ENCODE measurements at places on chromosomes 2 and 18.

GRCh38 chr2:129024796-129025195, 706.1 kb upstream of the HS6ST1 start:
- no peak for DNase-seq

GRCh38 chr2:171436307-171436706, 2.3 kb downstream of the DCAF17 start:
- no peak for DNase-seq

GRCh38 chr2:151638191-151638933, 95.9 kb downstream of the NEB start:
- no peak for DNase-seq

GRCh38 chr2:64065516-64065915, 46.3 kb upstream of the VPS54 start:
- DNase-seq: no peak

DNA sequence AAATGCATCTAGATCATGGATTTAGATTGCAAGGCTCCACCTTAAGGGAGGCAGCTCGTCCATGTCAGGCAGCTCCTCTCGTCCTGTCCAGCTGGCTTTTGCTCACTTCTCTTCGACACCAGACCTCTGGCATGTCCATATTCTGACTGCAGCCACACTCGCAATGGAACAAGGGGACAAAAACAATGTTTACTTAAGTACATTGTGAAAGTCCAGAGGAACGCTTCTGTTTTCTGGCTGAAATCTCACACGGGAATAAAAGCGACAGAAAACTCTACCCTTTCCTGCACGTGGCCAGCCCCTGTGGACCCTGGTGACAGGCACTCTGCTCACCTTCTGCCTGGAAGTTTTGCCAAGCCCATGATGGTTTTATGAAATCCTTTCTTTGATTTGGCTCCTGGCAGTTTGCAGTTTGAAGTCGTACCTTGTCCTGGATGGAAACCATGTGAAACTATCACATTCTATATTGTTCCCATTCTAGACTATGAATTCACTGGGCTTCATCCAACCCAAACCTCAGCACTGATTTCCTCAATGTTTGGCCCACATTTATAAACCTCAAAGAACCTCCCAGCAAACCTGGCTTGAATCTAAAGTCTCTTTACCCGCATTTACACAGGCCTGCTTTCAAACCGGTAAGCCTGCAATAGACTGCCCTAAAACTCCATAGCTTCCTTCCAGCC, 134.3 kb upstream of the PIEZO2 start:
- no peak for DNase-seq

GRCh38 chr18:23885750-23886149, 128.8 kb upstream of the TTC39C start:
- DNase-seq: no peak

DNA sequence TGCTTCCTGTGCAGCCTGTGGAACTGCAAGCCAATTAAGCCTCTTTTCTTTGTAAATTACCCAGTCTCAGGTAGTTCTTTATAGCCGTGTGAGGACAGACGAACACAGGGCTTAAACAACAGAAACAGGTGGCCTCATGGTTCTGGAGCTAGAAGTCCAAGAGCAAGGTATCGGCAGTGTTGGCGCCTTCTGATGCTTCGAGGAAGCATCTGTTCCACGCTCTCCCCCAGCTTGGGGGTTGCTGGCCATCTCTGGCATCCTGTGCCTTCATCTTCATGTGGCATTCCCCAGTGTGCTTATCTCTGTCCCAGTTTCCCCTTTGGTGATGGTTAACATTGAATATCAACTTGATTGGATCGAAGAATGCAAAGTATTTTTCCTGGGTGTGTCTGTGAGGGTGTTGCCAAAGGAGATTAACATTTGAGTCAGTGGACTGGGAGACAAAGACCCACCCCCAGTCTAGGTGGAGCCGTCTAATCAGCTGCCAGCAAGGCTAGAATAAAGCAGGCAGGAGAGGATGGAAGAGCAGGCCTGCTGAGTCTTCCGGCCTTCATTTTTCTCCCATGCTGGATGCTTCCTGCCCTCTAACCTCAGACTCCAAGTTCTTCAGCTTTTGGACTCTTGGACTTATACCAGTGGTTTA, 287.6 kb downstream of the PHLPP1 start:
- DNase-seq: no peak

- DNase-seq: no peak
Observed at GRCh38 chr18:13237641-13238040, 19.1 kb downstream of the LDLRAD4 start.

- no peak for DNase-seq
Observed at GRCh38 chr18:12540751-12541150, 117.2 kb downstream of the SPIRE1 start.

DNA sequence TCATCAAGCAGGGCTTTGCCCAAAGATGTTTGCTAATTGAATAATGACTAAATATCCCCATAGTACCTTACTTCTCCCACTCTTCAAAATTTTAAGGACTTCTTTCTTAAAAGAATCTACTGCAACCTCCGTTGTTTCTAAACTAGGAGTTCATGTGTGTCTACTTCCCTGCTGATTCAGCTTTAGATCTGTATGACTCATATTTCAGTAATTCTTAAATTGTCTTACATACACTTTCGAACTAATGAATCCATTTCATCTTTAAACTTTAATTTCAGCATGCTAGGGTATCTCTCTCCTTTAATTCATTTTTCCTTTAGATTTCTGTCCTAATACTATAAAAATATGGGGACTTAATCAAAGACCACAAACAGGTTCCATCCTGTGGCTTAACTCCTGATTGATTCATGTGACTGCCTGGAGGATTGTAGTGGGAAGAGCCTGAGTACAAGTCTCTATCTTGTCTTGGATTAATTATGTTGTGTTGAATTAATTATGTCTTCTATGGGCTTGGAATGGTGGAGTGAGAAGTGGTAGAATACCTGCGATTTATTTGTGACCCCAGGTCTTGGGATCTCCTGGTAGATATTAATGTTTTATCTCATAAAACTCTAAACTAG, 24.9 kb upstream of the COL5A2 start:
- DNase-seq: no peak

- DNase-seq: no peak
Observed at GRCh38 chr18:45458033-45458432, 157.2 kb upstream of the SLC14A2 start.

DNA sequence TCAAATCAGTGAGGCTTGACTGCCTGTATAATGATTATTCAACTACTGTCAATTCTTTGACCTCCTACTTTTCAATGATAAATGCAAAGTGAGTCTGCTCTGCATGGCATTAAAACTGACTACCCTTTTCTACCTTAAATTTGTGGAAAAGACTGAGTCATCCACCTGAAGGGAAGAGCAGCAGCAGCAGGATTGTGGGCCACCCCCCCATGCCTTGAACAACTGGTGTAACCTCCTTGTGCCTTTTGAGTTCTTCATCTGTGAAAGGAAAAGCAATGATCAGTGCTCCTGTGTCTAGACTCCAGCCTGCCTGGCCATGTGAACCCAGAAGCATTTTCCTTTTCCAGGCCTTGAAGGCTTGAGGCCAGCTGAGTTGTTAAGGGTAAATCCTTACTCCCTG, 102.9 kb downstream of the OSR1 start:
- no peak for DNase-seq

DNA sequence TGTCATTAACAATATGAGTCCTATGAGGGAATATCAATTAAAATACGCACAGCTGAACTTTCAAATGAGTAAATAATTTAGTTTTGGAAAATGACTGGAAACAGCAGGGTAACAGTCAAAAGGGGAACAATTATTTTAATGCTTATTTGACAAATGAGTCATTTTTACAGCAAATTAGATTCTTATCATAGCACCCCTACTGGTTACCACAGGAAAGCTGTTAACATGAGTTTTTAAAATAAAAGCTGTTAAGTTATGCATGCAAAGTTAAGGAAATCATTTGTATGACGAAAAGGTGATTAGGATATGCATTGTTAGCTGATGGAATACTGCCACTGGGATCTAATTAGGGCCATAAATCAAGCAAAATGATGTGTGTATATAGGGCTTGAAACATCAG, 435.1 kb upstream of the MEIS1 start:
- DNase-seq: no peak

DNA sequence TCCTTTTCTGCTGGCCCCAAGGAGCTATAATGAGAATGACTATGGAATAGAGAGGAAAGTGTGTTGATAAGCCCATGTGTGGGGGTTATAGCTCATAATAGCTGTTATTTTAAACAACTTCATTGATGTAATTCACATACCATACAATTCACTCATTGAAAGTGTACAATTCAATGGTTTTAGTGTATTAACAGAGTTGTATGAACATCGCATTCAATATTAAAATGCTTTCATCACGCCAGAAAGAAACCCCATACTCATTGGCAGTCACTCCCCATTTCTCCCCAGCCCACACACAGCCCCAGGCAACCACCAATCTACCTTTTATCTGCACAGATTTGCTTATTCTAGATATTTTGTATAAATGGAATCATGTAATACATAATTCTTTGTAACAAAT, 139.6 kb upstream of the CYP1B1 start:
- no peak for DNase-seq

GRCh38 chr2:13923823-13924222, 708.7 kb upstream of the LRATD1 start:
- no peak for DNase-seq

- no peak for DNase-seq
Observed at GRCh38 chr2:105521176-105521575, 122.3 kb upstream of the FHL2 start.

GRCh38 chr2:105645938-105646773, 98.6 kb upstream of the NCK2 start:
- DNase-seq: no peak

DNA sequence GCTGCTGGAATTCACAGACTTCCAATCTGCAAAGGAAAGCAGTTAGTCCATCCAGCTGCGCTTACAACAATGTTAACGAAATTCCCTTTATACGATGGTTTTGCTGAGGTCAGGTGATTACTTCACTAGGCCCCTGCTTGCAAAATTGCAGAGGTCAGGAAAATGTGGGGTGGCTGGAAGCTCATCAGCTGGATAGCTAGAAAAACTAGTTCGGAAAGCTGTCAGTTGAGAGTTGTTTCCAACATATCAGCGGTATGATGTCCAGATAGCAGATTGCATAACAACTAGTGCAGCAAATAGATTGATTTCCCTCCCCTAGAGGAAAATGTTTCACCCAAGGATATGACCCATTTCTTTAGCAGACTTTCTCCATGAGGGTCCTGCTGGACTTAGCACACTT, 2021.1 kb upstream of the CELF4 start:
- no peak for DNase-seq

GRCh38 chr2:58701688-58702301, 460.7 kb upstream of the FANCL start:
- no peak for DNase-seq

- no peak for DNase-seq
Observed at GRCh38 chr2:41906338-41906725, 141.5 kb upstream of the PKDCC start.

GRCh38 chr2:29780906-29781305, 140.5 kb downstream of the ALK start:
- DNase-seq: no peak

DNA sequence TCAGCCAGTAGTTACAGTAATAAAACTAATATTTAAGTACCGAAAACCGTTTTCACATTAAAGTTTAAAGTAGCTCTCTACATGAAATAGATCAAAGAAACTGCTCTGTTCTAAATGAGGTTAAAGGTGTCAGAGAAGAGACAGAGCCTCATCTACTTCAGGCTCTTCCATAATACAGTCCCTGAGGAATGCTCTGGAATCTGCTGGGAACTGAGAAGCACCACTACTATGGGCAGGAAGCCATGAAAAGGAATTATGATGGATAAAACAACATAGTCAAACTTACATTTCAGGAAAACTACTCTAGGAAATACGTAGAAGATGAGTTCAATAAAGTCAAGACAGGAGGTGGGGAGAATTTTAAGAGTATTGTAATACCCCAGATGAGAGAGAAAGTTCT, 60.0 kb downstream of the ROCK1 start:
- DNase-seq: no peak

GRCh38 chr2:120818441-120818920, 82.8 kb downstream of the GLI2 start:
- DNase-seq: no peak

DNA sequence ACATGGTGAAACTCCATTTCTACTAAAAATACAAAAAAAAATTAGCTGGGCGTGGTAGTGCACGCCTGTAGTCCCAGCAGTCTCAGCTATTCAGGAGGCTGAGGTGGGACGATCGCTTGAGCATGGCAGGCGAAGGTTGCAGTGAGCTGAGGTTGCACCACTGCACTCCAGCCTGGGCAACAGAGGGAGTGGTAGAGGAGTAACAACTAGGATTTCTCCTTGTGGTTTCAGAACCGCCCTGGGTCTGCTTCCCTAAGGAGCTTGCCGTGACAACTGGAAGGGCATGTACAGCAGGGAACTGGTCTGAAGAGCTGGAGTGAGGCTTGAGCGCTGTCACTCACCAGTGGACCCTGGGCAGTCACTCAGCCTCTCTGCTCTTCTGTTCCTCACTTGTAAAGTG, 29.1 kb downstream of the REEP1 start:
- DNase-seq: no peak
